ENCODE measurements at places on chromosomes 7 and 10.

GRCh38 chr10:63427013-63427412, 38.8 kb downstream of the JMJD1C start:
- DNase-seq, result no peak

- no peak for DNase-seq
Measured at GRCh38 chr10:3455385-3456334, 283.1 kb upstream of the PITRM1 start.

DNA sequence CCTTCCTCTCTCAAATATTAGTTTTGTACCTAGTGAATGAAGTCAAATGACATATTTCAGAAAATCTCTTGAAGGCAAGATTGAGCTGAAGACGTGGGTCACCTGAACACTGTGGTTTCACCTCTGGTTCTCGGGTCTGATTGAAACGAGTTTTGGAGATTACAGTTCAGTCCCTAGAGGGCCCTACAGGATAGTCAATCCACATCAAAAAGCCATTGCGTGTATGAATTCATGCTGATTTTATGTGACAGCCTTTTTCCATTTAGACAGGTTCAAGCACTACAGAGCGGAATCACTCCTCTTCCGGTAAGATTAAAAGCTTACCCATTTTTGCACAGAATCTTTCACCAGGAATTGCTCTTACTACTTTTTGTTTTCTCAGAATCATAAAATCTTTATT, 62.2 kb downstream of the VIM start:
- no peak for DNase-seq

DNA sequence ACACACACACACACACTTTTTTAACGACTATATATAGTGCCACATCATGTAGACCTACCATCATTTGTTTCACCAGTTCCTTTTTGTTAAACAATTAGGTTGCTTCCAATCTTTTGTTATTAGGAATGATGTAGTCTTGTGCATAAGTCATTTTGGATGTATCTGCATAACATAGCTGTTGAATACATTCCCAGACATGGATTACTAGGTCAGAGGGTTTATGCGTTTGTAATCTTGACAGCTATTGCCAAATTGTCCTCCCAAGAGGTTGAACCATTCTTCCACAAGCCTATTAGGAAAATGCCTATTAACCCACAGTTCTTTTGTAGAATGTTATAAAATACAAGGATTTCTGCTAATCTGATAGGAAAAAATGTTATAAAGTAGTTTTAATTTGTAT, 87.3 kb downstream of the PALS2 start:
- DNase-seq, result no peak

DNA sequence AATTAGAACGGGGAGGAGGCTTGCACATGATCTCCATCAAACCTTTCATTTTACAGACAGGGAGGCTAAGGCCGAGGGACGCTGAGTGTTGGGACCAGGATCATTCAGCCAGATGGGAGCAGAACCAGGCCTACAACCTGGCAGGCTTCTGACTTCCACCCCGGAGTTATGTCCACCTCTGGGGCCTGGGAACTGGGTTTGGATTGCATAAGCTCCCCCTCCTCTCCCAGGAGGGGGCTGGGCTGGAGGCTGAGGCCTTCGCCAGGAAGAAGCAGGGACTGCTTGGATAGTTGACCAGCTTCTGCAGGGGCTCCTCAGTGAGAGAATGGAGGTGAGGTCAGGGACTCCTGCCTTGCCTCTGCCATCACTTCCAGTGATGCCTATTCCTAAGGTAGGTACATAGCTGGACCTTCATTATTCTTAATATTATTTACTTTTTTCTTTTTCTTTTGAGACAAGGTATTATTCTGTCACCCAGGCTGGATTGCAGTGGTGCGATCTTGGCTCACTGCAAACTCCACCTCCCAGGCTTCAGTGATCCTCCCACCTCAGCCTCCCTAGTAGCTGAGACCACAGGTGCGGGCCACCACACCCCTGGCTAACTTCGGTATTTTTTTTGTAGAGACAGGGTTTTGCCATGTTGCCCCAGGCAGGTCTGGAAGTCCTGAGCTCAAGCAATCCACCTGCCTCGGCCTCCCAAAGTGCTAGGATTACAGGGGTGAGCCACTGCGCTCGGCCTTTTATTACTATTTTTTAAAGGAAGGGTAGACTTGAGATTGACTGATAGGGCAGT, 1.3 kb downstream of the SNX10 start:
- DNase-seq, result no peak

- DNase-seq, result no peak
Measured at GRCh38 chr10:130962240-130963051, 349.1 kb downstream of the TCERG1L start.

DNA sequence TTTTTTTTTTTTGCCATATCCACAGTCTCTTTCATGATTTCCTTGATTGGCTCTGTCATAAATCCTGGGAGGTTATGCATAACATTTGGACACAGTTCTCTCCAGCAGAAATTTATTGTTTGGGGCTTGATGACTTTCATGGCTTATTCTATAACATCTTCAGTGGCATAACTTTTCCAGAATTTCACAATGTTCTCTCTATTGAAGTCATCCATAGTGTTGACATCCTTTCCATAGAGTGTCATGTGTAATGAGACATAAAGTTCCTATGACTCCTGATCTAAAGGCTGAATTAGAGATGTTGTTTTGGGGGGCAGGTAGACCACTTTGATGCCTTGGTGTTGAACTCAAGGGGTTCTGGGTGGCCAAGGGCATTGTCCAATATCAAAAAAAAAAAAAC, 36.7 kb upstream of the STK17A start:
- no peak for DNase-seq

DNA sequence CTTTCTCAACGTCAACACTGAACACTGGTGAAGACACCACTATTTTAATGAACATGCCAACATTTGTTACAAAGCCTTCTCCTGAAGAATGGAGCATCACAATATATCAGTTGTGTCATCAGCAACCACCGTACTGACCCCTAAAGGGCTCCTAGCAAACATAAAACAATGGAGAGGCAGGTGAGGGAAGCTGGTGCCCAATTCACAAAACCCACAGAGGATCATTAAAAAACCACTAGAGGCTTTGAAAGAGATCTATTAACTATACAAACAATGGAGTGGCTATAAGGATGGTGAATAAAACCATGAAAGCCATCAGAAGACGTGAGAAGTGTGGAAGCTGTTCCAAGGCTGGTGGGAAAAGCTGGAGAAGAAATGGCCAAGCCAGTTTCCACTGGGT, 150.8 kb downstream of the FAM107B start:
- DNase-seq, result no peak

DNA sequence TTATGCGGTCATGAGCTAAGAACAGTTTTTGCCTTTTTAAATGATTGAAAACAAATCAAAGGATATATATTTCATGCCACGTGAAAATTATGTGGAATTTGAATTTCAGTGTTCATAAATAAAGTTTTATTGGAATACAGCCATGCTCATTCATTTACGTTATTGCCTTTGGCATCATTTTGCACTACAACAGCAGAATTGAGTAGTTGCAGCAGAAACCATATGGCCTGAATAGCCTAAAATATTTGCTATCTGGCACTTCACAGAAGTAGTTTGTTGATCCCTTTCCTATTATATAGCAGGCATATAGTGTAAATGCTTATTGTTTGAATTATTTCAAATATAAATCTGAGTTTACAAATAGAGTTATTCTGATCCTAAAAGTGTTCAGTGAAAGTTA, 59.7 kb downstream of the AUTS2 start:
- no peak for DNase-seq

DNA sequence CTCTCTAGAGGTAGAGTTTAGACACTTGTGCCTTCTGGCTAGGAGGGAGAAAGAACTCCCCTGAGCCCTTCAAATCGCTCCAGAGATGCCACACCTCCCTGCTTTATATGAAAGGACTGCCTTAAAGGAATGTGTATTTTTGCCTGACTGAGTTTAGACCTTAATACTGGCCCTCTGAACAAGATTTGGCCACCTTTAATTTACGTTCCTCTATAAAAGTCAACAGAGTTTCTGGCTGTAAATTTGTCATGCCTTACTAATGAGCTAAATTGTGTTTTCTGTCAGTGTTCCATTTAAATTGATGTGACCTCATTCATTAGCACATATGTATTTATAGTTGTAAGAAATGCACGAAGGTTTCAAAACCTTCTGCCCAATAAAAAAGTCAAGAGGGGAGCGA, 48.0 kb downstream of the SEMA3C start:
- DNase-seq, result no peak

- no peak for DNase-seq
Measured at GRCh38 chr10:73459683-73460314, 26.4 kb upstream of the MSS51 start.

DNA sequence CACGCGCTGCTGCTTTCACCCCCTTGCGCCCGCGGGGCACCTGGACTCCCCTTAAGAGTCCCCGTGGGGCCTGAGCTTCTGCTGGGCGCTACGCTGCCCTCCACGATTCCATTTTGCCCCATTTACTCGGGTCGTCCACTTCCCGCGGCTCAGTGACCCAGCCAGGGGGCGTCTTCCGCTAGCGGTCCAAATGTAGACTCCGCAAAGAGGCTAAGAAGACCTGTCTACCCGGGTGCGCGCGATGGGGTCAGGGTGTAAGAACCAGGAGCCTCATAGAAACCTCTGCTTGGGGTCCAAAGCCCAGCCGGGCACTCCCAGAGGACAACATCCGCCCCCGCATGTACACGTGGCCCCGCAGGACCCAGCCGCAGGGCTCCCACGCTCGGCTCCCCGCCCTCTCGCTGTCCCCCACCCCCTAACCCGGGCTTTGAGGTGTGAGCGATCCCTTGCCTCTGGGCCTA, 5.2 kb upstream of the HMX2 start:
- no peak for DNase-seq

DNA sequence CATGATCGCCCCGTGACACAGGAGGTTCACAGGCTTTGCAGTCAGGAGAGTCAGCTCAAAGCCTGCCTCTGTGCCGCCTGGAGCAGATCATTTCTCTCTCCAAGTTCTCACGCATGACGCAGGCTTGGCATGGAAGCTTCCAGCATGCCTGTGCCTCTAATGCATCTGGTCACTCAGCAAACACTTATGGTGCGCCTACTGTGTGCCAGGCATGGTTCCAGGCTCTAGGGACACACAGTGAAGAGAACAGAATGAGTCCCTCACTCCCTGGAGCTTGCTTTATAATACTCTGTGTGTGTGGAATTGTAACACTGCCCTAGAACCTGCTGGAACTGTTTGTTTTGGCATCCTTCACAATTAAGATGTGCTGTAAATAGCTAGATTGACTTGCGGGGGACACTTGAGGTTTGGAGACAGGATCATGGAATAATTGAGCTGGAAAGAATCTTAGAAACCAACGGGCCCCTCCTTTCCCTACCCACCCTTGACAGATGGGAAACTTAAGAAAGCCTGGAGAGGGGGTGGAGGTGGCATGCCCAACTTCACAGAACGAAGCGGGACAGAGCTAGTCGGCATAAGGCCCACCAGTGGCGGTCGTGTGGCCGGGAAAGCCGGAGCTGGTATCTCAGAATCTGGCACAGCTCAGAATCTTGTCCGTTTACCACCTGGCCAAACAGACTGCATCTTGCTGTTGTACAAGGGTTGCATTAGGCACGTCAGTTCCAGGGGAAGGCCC, 4.6 kb upstream of the MYH16 start:
- DNase-seq, result no peak

DNA sequence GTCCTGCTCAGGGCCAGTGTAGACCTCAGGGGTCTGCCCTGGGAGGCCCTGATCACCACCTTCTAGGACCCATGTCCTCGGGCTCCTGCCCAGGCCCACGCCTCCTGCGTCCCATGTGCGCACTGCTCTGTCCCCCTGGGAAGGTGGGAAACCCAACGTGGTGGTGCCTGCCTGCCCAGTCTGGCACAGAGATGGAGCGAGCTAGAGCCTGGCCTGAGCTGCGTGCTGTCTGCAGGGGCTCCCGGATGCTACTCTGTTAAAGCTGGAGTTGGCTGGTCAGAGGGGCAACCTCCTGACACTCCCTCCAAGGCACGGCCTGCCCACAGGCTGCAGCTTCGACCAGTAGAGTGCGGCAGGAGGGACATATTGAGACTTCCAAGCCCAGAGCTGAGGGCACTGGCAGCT, 171.7 kb downstream of the DNAJB6 start:
- no peak for DNase-seq

DNA sequence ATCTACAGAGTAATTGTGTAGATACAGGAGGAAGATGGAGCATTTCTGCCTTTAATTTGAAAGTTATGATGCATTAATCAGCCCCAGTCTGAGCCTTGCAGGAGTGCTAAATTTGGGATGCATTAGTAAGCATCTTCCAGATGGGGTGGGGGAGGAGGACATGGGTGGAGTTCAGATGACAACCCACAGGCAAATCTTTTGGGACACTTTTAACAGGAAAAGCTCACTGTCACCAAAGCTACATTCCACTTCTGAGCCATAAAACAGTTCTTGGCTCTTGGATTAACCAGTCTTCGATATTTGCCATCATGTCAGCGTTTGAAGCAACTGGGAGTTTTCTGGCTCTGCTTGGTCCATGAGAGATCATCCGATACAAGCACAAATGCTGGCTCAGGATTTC, 121.1 kb downstream of the CXCL12 start:
- no peak for DNase-seq

- DNase-seq, result no peak
Measured at GRCh38 chr7:88305044-88305443, 1.6 kb downstream of the STEAP4 start.

DNA sequence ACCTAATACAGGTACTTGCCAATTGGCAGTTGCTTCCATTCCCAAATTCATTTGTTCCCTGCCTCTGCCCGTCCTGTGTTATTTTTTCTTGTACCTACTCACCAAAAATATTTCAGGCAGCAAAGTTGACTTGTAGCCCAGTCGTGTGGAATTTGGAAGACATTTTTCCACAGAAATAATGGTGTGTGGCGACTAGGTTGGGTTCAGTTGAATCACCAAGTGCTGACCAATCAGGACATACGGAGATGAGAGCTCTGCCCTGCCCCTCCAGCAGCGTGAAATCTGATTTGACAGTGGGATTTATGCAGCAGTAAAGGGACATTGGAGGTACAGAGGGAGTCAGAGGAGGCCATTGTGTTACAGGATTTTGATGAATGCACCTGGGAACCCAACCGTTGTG, 216.9 kb downstream of the CCDC3 start:
- DNase-seq, result no peak

- no peak for DNase-seq
Measured at GRCh38 chr7:140122965-140123364, 53.8 kb downstream of the KDM7A start.

- DNase-seq, result no peak
Measured at GRCh38 chr10:48496831-48497779, 107.8 kb downstream of the ARHGAP22 start.

DNA sequence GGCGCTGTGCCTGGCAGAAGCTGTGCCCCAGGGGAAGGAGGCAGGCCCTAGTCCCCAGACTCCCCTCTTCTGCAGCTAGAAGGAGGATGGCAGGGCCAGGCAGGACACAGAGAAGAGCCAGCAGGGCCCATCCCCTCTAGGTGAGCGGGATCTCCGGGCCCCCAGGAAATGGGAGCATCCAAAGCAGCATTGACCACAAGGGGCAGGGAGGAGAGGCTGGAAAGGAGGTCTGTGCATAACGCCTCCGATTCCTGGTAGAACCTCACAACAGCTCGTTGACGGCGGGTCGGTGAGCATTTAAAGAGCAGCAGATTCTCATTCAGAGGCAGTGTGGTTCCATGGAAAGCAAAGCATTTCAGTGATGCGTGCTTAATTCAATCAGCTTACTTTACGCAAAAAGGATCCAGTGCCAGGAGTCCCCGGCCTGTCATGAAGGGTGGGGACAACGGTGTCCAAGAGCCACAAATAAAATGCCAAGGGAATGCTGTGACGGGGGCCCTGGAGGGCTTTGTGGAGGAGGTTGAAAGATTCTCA, 41.0 kb downstream of the CLRN3 start:
- no peak for DNase-seq

- DNase-seq, result no peak
Measured at GRCh38 chr7:31735991-31736982, 49.3 kb downstream of the PPP1R17 start.
